SJSA1 (cell line): ENCODE measurements at places on chromosomes 7 and 10.

- no peak for DNase-seq
These were observed 7.1 kb downstream of the GUSB start for GRCh38 chr7:65974876-65975275.

DNA sequence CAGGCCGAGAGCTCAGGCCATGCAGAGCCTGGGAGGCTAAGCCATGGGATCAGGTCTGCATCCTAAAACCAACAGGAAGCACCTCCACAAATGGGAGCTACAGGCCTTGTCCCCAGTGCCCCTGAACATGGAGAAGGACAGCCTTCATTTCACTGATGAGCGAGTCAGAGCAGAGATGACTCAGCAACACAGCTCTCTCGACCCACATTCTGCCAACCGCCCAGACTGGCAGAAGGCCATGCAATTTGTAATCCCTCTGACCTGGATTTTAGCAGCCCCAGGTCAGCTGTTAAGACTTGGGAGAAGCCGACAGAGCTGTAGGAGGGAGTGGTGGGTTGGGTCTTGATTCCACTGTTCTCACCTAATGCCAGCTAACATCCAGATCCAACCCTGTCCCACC lies 25.5 kb downstream of the VOPP1 start:
- peak; percentile 69 for DNase-seq

GRCh38 chr7:55174856-55175255 lies 156.0 kb downstream of the EGFR start:
- DNase-seq, result no peak

GRCh38 chr10:77406764-77407430 lies 230.7 kb downstream of the KCNMA1 start:
- no peak for DNase-seq

DNA sequence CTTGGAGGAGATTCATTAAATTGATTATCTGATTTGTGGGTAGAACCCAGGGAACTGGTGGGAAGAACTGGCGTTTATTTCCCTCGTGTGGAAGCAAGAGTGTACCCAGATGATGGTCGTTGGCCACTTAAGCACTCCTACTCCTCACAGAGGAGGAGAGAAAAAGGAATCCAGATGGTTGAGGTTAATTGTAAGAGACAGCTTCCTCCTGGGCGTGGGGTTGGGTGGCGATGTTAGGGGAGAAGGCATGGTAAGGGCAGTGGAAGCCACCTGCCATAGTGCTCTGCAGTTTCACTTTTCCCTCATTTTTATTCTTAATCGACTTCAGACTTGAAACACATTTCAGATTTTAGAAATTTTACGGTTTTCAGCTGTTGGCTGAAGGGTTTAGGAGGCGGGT lies 104.1 kb downstream of the DOCK1 start:
- DNase-seq, result no peak

DNA sequence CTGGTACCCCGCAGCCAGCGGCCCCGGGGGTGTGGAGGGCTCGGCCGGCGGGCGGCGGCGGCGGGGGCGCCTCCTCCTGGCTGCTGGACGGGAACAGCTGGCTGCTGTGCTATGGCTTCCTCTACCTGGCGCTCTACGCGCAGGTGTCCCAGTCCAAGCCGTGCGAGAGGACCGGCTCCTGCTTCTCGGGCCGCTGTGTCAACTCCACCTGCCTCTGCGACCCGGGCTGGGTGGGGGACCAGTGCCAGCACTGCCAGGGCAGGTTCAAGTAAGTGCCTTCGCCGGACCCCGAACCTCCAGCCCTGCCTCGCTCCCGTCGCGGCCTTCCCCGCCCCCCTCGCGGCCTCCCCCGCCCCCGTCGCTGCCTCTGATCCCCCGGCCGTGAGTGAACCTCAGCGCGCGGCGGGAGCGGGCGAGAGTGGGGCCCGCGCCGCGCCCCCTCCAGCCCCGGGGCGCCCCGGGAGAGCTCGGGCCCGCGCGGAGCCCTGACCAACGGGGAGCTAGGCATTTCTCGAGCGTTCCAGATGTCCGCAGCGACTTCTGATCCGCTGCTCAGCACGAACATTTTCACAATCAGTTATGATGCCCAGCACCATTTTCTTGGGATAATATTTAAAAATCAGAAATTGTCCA lies 727 bp downstream of the ATRNL1 start:
- no peak for DNase-seq

- no peak for DNase-seq
These were observed 213.6 kb downstream of the FAM107B start for GRCh38 chr10:14560791-14561765.

DNA sequence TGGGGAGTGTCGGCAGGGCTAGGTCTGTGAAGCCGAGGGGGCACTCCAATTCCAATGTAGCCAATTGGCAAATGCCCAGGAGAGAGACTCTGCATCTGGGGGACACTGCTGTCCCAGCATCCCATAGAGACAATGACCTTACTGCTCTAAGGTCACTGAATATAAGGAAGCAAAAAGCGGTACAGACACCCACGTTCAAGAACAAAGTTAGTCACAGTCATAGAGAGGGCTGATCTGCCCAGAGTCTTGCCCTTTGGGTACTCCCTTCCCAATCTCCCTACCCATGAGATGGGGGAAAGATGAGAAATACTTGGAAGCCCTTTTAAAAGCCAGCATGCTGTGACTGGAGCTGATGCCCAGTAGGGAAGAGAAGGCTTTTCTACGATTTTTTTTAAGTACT lies 76.3 kb upstream of the GSDME start:
- DNase-seq, result no peak

- DNase-seq, result no peak
These were observed 22.0 kb upstream of the OPALIN start for GRCh38 chr10:96380821-96381220.

DNA sequence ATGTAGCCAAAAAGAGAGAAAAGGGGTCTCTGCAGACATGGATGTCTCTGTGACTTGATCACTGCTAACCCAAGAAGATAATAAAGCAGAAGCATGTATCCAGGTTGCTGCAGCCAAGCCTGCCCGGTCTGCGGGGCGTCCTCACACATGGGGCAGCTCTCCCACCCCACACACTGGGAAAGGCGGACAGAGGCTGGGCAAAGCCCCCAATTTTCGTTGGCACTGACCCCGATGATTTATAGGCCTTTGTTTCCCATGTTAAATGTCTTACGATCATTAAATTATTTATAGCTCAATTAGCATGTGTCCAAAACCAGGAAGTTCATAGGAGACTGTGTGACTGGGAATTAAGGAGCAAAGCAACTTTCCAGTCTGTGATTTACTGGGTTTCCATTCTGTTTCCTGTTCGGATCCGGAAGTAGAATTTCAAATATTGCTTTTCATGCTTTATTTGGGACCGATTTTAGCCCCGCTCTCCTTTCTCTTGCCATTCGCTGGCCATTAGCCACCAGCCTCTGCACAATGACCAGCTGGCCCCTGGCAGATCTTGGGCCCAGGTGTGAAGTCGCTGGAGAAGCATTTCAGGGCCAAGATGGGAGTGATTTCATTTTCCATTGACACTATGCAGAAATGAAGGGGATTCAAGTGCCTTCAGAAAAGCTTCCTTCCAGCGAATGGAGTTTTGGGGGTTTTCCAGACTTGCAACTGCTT lies 91.6 kb downstream of the EGFR start:
- DNase-seq, result no peak

GRCh38 chr10:69503001-69503895 lies 52.0 kb downstream of the TSPAN15 start:
- DNase-seq, result peak; percentile 39

GRCh38 chr7:113339661-113340060 lies 221.3 kb upstream of the SMIM30 start:
- DNase-seq, result no peak

DNA sequence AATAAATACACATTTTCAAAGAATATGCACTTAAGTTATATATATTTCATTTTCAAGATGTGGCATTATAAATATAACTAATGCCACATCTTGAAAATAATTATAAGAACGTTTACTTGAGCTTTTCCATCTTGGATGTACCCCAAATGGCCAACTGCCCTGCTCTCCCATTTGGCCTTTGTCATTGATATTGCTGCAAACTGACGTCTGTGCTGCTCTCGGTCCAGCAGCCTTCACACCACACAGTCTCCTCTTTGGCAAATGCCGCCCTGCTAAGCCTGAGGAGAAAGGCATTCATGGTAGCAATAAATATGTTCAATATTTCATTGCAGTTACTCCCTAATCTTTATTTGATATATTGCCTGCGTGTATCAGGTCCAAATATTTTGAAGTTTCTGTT lies 384.6 kb upstream of the ADARB2 start:
- no peak for DNase-seq

DNA sequence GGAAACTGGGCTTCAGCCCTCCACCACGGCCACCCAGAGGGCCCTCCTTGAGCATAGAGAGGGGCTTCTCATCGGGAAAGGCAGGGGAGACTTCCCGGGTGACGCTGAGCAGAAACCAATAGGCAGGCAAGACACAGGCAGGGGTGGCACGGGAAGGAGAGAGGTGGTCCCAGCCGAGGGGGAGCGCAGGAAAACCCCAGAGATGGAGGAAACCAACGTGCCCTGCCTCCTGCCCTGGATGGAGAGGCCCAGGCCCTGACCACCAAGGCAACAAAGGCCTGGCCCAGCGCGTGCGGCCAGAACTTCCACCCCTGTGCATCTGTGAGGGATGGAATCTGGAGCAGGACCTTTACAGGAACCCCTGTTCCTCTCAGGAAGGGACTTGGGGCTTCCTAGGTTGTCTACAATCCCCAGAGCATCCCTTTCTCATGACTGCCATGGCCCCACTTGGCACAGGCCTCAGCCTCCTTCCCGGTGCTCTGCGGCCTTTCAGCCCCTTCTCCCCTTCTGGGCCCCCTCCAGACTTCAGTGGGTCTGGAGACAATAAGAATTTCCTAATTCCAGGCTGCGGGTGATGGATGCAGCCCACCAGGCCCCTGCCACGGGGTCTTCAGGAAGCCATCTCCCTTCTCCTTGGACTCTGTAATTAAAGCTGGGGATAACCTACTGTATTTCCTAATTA lies 137.0 kb upstream of the RET start:
- no peak for DNase-seq

- DNase-seq, result no peak
These were observed 110.3 kb downstream of the ETV1 start for GRCh38 chr7:13879143-13879542.

DNA sequence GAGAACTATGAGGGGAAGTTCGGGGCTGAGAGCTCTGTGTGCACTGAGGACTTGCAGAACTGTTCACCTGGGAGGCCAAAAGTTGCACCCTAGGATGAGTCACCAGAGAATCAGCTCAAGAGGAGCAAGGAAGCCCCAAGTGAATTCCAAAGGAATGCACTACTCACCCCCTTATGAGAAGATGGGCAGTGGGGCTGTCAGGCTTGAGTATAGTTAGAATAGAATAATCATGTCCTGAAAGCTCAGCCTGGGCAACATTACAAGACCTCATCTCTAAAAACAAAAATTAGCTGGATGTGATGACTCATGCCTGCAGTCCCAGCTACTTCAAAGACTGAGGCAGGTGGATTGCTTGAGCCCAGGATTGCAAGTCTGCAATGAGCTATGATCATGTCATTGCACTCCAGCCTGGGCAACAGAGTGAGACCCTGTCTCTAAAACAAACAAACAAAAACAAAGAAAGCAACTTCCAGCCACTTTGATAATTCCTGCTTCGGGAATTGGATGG lies 30.0 kb downstream of the MAP3K8 start:
- DNase-seq, result peak; percentile 12

DNA sequence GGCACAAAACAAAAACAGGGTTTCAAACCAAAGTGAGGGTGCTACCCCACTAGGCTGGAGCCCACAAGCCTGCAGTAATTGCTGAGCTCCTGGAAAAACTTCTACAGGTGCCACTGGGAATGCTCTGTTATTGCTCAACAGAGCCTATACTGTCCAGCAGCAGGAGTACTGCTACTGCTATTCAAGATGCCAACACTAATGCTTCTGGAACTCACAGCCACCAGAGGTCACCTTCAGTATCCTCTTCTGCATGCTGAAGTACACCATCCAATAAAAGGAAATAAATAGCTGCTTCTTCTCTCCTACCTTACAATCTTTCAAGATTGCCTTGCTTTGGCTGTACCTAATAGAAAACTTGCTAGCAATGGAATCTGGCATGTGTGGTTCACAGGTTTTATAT lies 222.0 kb downstream of the LRRN3 start:
- no peak for DNase-seq

DNA sequence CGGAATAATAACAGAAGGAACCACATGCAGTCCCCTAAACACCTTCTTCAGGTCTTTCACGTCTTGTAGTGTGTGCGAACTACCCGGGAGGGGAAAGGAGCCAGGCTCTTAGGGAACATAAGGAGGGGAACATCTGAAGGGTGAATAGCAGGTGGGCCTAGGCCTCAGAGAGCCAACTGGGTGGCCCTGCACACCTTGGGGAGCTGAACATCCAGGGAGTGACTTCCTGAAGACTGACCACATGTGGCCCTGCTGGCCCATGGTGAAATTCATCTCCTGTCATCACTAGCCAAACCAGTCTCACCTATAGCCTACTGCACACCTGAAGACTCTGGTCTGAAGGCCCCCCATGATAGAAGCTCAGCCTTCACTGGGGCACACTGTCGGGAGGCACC lies 5.6 kb downstream of the CALML3 start:
- no peak for DNase-seq

- DNase-seq, result peak; percentile 86
These were observed 86.3 kb downstream of the RNF216 start for GRCh38 chr7:5694912-5695726.

DNA sequence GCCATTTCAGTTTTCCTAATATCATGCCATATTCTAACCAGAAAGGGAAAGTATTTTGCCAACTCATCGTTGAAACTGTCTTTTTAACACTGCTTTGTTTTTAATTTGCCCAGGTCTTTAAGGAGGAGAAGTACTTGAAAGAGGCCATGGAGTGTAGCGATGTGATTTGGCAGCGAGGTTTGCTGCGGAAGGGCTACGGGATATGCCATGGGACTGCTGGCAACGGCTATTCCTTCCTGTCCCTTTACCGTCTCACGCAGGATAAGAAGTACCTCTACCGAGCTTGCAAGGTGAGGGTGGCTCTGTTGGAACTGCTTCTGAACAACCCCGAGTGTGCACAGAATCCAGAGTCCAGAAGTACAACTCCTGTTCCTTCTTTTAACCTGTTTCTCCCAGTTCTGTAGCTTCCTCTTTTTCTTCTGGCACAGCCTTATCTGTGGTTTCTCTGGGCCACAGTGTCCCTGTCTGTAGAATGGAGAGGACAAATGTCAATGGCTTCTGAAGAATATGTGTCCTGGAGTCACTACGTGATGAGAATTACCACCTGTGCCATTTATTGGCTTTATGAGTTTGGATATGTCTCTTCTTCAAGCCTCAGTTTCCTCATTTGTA lies 60.1 kb downstream of the LANCL2 start:
- DNase-seq, result no peak

GRCh38 chr10:31130406-31130805 lies 98.7 kb upstream of the ZNF438 start:
- no peak for DNase-seq

- DNase-seq, result peak; percentile 71
These were observed 50.6 kb upstream of the DUSP5 start for GRCh38 chr10:110446954-110447608.

- DNase-seq, result no peak
These were observed 110.4 kb downstream of the RNF216 start for GRCh38 chr7:5671046-5671445.

GRCh38 chr10:126898460-126898859 lies 6.8 kb upstream of the DOCK1 start:
- DNase-seq, result no peak

GRCh38 chr7:106462914-106463482 lies 178.2 kb upstream of the NAMPT start:
- DNase-seq, result no peak
